Activated T-helper 9 cell treated with anti-CD3 and anti-CD28 coated beads, Interleukin-2, amount 50 U/mL, for 16 hours (primary cell): ENCODE measurements at places on chromosomes 5 and 9.

DNA sequence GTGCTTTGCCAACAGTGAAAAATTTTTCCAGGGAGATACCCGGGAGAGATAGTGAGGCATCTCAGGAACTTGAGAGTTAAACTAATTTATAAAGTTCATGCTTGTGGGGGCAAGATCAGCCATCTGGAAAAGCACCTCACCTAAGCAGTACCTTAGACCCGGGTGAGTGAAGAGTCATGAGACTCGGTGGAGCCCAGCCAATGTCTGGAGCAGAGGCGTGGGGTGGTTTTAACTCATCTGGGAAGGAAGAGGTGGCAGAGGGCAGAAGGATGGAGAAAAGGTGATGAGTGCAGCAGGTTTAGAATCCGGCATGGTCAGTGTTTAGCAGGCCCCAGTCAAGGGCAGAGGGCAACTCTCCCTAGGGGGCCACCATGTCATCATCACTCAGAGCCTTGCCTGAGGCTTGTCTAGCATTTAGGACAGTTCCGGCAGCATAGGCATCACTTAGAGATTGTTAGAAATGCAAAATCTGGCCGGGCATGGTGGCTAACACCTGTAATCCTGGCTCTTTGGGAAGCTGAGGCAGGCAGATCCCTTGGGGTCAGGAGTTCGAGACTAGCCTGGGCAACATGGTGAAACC is 4.3 kb upstream of the RNF183 start:
- DNase-seq, result no peak

DNA sequence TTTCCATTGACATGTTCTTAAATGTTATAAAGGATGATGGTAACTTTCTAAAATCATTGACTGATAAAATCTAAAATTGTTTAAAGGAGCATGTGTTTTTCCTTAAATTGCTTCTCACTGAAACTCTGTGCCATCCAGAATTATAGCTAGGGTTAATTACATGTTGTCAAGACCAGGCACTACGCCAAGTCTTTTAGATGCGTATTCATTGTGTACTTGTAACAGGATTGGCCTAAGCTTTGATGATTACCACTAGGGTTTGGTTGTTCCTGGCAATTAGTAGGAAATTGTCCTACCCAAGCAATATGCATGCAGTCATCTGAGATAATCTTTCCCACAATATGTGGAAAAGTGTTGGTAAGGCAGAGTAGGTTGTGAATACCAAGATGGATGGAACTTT is 43.8 kb downstream of the PRKACG start:
- DNase-seq, result no peak

DNA sequence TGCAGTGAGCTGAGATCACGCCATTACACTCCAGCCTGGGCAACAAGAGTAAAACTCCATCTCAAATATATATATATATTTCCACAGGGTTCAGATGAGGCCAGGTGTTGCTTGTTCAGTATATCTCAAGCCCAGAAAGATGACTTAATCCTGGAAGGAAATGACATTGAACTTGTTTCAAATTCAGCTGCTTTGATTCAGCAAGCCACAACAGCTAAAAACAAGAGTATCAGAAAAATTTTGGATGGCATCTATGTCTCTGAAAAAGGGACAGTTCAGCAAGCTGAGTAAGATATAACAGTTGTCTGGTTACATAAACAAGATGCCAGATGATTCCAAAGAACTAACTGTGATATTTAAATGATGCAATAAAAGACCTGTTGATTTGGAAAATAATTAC is 352.0 kb downstream of the KCTD16 start:
- DNase-seq, result no peak

- DNase-seq, result no peak
These were observed 1.9 kb upstream of the NDUFB6 start for GRCh38 chr9:32574858-32575257.

- DNase-seq, result no peak
These were observed 19.4 kb upstream of the GRPEL2 start for GRCh38 chr5:149325894-149326293.

DNA sequence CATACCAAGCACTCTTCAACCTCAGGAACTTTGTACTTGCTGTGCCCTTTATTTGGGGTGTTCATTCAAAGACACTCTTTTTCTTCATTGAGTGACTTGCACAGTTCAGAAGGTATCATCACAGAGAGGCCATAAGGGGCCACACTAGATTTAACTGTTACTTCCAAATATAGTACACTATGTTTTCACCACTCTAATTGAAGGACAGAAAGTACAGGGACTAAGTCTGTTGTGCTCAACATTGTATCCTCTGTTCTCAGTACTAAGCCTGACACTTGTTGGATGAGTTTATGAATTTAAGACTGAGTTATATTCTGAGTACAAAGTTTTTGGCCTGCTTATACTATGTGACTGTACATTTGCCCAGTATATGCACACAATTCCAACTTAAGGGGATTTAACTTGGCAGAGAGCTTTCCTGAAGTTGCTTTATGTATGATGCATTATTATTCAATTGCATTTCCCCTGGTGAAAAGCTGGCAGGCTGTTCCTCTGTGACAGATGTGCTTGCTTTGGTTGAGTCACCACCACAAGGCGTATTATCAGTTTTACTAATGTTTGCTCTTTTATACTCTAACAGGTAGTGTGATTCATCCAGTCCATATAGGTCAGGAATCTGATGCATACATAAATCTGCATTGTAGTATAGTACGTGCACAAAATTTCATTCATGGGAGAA is 714.8 kb downstream of the TLR4 start:
- DNase-seq, result no peak

- DNase-seq, result no peak
These were observed 668.4 kb upstream of the CCNG1 start for GRCh38 chr5:162769019-162769418.

DNA sequence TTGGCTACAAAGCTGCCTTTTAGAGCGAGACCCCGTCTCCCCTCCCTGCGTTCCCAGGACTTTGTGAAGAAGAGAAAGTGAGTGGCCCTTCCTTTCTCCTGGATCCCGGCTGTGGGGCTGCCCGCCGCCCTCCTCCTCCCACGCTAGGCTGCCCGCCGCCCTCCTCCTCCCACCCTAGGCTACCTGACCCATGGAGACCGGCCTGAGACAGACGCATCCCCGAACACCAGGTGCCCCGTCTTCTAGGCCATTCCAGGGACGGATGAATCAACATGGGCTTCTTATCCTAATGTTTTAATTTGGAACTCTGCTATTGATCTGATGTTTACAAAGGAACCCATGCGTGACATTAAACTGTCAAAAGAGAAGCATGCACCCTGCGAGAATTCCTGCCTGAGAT is 117.3 kb upstream of the LPCAT1 start:
- no peak for DNase-seq
